ENCODE measurements at places on chromosomes 3 and 15.

- DNase-seq = no peak
Observed at GRCh38 chr3:41159588-41160189, 39.6 kb upstream of the CTNNB1 start.

GRCh38 chr3:127607675-127608361 is 9.6 kb downstream of the MCM2 start:
- no peak for DNase-seq

DNA sequence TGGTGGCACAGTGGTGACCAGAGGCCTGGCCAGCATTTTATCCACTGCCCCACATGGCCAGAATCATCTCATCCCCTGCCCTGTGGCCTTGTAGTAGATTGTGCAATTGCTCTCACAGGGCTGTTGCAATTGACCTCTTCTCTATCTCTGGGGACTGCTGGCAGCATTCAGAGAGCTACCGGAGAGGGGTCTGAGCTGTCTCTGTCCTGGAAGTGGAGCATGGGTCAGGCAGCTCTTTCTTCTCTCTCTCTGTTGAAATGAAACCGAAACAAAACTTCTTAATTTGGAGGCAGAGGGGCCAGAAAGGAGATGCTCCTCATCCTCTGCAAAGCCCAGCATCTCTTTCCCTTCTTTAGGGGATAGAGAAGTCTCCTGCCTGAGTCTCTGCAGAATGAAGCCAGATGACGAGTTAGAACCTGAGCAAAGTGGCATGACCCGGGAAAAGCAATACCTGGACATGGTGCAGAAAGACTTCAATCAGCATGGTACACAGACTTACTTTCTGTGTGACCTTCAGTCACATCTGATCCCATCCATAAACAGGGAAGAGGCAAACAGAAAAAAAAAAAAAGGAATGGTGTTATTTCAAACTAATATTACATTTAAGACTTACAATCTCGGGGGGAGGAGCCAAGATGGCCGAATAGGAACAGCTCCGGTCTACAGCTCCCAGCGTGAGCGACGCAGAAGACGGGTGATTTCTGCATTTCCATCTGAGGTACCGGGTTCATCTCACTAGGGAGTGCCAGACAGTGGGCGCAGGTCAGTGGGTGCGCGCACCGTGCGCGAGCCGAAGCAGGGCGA is 144.5 kb upstream of the BCL6 start:
- DNase-seq = no peak

DNA sequence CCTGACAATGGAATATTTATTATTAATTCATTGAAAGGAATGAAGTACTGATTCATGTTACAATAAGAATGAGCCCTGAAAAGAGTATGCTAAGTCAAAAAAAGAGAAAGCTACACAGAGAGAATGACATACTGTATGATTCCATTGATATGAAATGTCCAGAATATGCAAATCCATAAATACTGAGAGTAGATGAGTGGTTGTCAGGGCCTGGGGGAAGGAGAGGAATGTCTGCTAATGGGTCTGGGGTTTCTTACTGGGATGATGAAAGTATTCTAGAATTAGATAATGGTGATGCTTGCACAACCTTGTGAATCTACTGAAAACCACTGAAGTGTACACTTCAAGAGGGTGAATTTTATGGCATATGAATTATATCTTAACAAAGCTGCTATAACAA is 79.9 kb upstream of the HACD2 start:
- no peak for DNase-seq

DNA sequence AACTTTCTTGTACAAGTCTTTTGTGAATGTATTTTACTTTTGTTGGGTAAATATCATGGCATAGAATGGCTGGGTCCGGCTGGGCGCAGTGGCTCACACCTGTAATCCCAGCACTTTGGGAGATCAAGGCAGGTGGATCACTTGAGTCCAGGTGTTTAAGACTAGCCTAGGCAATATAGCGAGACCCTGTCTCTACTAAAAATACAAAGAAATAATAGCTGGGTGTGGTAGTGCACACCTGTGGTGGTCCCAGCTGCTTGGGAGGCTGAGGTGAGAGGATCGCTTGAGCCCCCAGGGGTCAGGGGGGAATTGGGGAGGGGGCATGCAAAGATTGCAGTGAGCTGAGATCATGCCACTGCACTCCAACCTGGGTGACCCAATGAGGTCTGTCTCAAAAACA is 52.9 kb downstream of the ANP32A start:
- no peak for DNase-seq

All from RWPE2 (cell line).